Amniotic stem cell (primary cell): ENCODE measurements at places on chromosomes 6 and 20.

DNA sequence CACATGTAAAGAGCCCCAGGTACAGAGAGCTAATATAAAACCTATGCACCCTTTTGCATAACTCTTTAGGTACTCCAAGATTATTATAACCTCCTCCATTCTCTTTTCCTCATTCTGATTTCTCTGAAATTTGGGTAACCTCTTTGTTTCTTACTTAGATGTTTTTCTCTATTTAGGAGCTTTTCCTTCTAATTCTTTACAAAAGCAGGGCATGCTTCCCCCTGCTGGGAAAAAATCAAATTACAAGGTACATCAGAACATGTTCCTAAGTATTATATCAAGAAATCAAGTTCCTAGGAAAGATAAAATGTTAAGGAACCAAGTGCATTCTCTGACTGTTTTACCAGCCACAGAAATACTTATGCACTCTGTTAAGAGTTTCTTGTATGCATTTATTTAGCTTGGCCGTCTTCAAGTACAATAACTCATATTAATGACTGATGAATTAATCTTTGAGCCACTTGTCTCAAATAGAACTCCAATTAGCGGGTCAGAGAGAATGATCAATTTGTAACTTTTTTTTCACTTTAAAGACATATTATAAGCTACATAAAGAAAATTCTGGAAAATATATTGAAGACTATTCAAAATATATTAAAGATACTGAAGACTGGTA lies 2.1 kb downstream of the KHDRBS2 start:
- no peak for DNase-seq

- DNase-seq, result no peak
These were observed 17.4 kb upstream of the RAB32 start for GRCh38 chr6:146526192-146526591.

DNA sequence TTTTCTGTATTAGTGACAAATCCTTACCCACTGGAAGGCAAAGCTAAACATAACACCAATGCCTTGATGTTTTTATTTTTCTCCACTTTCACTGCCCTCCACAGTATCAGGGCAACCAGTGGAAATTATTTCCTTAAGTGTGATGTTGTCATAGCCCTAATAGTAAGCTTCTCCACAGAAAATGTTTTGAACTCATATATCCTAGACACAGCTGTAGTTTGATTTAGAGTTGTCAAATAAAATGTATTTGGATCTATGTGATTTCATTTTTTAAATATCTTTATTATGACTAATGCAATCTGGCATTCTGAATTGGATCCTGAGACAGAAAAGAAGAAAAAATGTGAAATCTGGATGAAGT lies 70.9 kb upstream of the UFL1 start:
- no peak for DNase-seq

GRCh38 chr6:111980143-111980542 lies 73.8 kb upstream of the CCN6 start:
- no peak for DNase-seq

- DNase-seq, result no peak
These were observed 120.1 kb upstream of the ARMC2 start for GRCh38 chr6:108727966-108728730.

DNA sequence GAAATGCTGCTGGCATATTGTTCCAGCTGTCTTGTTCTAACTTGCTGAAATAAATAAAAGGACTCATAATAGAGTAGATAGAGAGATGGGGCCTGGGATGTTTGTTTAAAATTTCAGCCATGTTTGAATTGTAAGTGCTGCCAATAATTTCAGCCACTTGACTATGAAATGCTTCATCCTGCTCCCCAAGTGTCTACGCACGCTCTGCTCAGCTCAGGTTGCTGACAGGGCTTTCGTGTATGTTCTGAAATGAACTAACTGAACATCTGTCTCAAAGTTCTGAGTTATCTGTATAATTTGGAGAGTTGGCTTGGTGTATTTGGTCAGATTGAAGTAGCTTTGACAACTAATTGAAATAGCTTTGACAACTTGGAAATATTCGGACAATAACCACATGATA lies 387.8 kb downstream of the BMP2 start:
- DNase-seq, result no peak

DNA sequence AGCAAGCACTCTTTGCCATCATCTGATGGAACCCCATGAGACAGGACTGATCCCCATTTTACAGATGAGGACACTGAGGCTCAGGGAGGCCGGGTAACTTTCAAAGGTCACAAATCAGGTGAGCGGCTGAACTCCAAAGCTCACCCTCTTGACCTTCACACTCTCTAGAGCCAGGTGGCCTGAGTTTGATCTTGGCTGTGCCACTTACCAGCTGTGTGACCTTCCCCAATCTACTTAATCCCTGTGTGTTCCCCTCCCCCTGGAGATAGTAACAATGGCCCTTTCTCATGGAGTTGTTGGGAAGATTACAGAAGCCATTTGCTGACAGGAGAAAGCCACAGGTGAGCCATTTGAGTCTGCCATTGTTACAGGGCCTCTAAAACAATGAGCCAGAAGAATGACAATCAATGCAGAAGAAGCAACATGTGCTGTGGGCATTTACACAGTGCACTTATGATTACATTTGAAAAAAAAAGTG lies 34.5 kb downstream of the BMP7 start:
- DNase-seq, result no peak

DNA sequence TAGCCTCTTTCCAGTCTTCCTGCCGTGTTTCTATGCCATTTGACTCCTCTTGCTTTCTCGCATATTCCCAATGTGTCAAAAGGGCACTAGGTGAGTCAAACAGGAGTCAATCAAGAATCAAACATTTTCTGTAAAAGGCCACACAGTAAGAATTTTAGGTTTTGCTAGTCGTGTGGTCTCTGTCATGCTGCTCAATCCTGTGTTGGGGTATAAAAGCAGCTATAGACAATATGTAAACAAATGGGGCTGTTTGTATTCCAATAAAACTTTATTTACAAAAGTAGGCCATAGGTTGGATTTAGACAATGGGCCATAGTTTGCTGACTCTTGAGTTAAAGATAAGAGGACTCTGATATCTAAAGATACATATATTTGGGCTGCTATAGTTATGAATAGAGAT lies 235.4 kb upstream of the BTBD3 start:
- DNase-seq, result no peak

DNA sequence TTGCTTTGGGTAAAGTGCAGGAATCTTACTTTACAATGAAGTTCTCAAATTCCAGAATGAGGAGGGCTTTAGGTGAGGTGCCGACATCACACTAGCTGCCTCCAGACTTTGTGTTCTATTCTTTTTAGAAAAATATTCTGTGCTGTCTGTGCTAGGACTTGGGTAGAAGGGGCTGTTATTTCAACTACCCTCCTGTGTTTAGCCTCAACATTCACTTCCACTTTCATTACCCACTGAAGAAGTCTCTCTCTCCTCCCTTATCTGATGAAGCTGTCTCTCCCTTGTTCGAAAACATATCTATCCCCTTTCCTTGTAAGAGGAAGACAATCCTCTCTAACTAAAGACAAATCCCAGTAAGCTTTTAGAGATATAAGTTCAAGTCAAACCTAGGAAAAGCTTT lies 25.0 kb upstream of the BRPF3 start:
- DNase-seq, result no peak

DNA sequence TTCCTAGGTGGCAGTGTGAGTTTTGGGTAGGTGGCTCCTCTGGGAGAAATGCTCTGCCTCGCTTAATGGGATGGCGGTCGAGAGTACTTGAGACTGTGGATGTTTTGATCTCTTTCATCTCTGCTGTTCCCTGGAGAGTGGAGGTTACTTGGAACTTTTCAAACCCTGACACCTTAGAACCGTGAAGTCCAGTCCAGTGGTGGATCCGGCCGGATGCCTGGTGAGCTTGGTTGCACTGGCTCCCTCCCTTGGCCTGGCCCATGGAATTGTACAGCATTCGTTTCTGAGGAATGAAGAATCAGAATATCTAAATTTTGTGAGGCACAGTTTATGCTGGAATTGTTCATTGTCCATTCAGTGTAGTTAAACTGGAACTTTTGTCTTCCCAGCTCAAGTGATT lies 51.0 kb downstream of the CSE1L start:
- DNase-seq, result no peak

- DNase-seq, result no peak
These were observed 255.6 kb upstream of the ZFP64 start for GRCh38 chr20:52447225-52447551.

GRCh38 chr20:14406495-14406894 lies 69.1 kb upstream of the FLRT3 start:
- no peak for DNase-seq
